ENCODE measurements at places on chromosomes 7 and 10.
A peak's percentile ranks its signal among the peaks of the same experiment; 100 is the strongest.

DNA sequence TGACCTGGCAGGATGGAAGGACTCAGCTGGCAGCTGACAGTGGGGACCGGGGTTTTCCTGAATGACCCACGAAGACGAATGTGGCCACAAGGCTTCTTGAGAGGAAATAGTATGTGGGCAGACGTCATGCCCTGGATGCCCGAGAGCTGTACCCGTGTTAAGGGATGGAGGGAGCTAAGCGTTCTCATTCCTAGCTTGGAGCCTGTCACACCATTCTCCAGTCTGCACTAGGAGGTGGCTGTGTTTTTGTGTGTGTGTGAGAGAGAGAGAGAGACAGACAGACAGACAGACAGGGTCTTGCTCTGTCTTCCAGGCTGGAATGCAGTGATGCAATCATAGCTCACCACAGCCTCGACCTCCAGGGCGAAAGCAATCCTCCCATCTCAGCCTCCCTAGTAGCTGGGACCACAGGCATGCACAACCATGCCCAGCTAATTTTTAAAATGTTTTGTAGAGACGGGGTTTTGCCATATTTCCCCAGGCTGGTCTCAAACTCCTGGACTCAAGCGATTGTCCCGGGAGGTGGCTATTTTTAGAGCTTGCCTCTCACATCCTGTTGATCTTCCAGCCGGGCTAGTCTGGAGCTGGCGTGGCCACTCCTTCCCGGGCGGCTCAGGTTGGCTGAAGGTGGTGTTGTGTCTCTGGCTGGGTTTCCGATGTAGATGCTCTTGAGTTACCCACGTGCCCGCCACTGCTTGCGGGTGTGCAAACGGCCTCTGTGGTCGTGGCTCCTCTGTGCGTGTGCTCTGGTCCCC lies 2.1 kb downstream of the AMZ1 start:
- DNase-seq: peak; percentile 79

- DNase-seq: no peak
Measured at GRCh38 chr10:119609516-119609915, 12.8 kb upstream of the TIAL1 start.

- no peak for DNase-seq
Measured at GRCh38 chr7:55004579-55004978, 14.2 kb upstream of the EGFR start.

GRCh38 chr7:112199672-112200071 lies 6.5 kb downstream of the DOCK4 start:
- peak; percentile 30 for DNase-seq

DNA sequence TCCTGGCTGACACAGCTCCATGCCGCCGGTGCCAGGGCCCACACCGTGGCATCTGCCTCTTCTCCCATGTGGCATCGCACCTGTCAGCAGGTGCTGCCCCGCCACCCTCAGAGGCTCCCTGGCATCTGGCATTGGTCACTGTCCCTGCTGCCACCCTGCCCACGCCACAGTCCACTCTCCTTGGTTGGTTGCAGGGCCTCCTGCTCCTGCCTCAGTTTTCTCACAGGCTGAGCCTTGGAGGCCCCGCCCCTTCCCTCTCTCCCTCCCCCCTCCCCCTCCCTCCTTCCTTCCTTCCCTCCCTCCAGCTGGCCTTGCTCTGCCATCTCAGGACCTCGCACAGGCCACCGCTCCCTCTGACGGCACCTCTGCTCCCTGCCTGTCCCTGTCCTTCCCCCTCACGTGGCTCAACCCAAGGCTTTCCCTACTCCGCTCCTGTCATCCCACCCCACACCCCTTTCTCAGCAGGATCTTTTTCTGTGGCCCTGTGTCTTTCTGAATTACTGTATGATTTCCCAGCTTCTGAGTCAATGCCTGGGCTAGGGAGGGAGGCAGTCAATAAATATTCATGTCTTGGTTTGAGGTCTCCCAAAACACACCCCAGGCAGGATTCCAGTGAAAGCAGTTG lies 87.4 kb downstream of the INPP5A start:
- DNase-seq: no peak

GRCh38 chr10:51031950-51032349 lies 42.3 kb upstream of the PRKG1 start:
- DNase-seq: no peak

DNA sequence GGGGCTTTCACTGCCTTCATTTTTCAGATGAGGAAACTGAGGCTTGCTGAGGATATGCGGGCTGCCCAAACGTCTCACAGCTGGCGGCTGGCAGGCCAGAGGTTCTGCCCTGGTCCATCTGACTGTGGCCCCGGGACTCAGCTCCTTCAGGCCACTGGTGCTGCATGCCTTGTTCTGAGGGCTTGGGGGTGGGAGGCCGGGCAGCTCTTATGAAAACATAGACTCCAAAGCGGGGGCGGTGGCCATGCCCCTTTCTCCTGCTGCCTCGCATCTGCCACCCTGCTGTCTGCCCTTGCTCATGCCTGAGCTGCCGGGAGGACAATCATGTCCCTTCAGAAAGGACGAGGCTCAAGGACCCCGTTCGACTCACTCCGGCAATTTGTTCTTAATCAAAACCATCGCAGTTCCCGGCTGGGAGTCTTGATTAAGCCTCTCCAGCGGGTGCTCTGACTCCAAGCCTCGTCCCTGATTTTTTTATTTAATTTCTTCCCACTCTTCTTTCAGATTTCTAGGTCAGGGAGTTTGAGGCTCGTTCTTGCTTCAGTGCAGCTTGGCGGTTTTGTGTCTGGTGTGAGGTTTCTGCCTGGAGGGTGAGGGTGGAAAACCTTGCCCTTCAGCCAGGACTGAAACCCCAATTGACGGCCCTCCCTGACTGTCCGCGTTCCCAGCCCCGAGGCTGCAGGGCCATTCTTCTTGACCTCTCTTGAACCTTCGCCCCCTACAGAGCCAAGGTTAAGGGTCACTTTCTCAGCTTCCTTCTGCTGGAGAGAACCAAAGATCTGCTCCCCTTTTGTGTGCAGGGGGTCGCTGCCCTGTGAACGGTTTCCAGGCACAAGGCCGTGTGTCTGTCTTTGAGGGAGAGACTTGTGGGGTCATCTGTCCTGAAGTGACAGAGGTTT lies 120.8 kb downstream of the DNAJB6 start:
- DNase-seq: no peak

DNA sequence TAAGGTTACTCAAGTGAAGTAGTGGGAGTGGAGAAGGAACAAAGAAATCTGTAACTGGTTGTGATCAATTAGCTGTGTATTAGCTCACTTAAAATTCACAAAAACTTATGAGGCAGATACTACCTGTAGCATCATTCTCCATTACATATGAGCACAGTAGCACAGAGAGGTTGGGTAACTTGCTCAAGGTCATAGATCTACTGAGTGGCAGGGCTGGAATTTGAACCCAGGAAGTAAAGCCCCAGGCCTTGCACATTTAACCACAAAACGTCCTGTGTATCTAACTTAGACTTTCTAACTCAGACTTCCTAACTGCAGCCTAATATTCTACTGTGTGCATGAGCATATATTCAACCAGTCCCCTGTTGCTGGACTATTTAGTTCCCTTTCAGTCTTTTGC lies 5.6 kb upstream of the SLF2 start:
- no peak for DNase-seq

- peak; percentile 29 for DNase-seq
Measured at GRCh38 chr7:75915416-75916156, 631 bp downstream of the POR start.

DNA sequence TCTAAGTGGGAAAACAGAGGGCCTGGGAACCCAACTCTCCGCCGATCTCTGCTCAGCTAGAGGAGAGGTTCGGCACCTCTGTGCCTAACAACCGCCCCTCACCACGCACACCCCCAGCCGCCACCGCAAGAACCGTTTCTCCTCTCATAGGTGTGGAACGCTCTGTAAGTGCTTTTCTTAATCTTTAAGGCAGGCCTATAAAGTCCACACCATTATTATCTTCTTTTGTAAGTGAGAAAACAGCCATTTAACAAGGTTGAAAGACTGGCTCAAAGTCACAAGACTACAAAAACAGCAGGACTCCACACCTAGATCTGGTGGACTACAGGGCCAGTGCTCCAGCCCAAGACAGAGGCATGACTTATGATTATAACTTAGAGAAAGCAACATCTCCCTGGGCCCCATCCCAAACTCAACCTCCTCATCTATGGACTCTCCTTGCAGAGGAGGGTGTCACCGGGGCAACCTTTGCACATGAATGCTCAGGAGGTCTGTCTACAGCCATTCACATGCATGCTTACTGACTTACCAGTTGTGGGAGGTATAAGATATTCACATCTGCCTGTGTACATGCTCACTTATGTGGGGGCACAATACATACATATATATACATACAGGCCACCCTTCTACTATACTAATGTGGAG lies 7.9 kb upstream of the NKX2-3 start:
- DNase-seq: no peak

DNA sequence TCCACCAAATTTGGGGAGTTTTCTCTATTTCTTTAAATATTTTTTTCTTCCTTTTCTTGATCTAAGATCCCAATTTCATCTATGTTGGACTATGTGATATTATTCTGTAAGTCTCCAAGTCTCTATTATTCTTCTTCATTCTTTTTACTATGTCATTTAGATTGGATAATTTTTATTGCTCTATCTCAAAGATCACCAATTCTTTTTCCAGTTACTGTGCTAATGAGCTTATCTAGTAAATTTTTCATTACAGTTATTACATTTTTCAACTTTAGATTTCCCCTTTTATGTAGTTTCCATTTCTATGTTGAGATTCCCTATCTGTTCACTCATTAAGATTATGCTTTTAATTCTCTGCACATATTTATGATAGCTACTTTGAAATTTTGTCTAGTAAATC lies 131.6 kb upstream of the NAMPT start:
- no peak for DNase-seq

GRCh38 chr7:22799633-22800032 lies 23.0 kb downstream of the TOMM7 start:
- no peak for DNase-seq

DNA sequence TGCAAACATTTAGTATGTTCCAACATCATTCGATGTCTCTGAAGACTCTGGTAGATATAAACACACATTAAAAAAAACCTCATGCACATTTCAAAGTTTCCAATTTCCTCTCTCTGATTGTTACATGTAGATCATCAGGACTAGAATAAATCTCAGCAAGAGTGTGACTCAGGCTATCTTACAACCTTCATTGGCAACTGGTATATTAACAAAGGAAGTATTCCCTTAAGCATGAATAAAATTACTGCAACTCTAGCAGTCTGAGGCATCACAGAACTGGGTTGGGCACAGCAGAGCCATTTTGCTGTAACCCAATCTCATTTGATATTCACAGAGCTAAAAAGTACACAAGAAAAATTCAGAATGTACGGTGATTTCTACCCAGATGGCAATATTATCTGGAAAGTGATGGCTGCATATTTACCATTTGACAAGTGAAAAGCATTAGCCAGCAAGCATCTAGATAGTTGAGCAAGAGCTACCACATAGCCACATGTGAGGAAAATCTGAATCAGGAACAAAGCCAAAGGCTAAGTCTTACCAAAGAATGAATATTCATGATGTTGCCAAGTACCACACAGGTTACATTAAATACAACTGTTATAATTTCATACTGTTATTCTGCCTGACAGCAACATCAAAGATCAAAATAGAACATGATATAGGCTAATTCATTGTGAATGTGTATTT lies 232.2 kb downstream of the CRPPA start:
- DNase-seq: no peak

DNA sequence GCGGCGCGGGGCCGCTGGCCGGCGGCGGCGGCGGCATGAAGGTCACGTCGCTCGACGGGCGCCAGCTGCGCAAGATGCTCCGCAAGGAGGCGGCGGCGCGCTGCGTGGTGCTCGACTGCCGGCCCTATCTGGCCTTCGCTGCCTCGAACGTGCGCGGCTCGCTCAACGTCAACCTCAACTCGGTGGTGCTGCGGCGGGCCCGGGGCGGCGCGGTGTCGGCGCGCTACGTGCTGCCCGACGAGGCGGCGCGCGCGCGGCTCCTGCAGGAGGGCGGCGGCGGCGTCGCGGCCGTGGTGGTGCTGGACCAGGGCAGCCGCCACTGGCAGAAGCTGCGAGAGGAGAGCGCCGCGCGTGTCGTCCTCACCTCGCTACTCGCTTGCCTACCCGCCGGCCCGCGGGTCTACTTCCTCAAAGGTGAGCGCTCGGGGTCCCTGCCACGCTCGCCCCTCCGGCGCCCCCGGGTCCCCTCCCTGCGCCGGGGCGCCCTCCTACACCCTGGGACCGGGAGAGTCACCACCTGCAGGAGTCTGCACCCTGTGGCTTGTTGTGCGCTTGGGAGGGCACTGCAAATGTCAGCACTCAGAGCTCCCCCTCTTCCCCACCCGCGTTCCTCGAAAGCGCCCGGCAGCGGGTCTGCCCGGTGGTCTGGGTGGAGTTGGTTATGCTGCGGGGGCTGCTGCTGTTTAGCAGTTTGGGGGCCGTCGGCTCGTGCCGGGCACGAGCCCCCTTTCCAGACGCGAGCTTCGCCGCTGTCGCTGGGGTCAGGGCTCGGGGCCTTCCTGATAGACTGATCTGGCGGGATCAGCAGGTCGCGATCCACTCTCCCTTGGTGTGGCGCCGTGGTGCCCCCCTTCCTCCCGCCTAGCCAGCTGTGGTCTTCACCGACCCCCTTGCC lies 627 bp downstream of the DUSP5 start:
- DNase-seq: peak; percentile 77

DNA sequence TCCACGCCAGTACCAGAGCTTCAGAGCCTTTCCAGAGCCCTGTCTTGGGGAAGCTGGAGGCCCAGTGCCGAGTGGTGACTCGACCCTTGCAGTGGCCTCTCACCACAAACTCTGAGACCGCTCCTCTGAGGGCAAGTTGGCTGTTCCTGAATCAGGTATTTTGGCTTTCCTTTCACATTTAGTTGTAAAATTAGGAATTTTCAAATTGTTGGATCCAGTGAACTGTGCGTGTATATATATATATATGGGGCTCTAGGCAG lies 128.7 kb upstream of the UNC5B start:
- DNase-seq: no peak

- DNase-seq: no peak
Measured at GRCh38 chr7:4894482-4894881, 11.0 kb upstream of the RADIL start.

- DNase-seq: no peak
Measured at GRCh38 chr7:1330801-1331425, 98.2 kb downstream of the UNCX start.

Measured in suppressor macrophage treated with lipopolysaccharide for 4 hours (primary cell).